ENCODE measurements at places on chromosomes 11 and 22.

GRCh38 chr11:16440136-16440535 lies 83.8 kb upstream of the SOX6 start:
- DNase-seq: no peak

DNA sequence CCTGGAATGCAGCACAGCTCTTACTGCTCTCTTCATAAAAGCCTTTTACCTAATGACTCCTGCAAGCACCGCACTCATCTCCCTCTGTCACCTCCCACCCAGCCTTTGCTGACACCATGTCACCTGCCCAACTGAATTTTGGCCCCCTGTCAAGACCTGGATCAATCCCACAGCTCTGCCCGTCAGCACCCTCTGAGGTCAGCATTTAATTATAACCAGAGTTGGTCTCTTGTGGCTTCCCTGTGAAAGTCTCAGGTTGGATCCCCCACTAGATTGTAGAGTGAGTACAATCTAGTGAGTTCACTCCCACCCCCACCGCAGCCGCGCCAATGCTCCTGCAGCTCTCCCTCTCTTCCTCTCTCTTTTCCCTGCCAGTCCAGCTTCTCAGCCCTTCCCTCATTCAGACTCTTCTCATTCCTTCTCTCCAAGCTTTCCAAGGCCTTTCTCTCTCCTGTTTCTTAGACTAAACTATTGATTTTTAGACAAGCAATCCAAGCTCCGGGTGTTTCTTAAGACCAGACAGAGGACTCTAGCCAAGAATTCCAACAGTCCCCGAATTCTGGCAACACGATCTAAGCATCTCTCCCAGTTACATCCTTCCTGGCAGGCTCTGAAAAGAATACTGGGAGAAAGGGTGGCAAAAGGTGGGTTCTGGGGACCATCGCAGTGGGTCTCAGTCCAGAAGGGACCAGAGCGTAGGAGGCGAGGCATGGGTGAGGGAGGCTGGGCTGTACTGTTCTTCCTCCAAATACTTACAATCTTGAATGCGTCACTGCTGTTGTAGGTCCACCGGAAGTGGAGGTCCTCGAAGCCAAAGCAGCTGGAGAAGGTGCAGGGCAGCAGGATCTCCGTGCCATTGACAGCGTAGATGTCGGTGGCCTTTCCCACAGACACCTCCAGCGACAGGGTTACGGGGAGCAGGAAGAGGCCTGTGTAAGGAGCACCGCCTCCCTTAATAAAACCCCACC lies 8.0 kb downstream of the SCN4B start:
- DNase-seq: no peak

DNA sequence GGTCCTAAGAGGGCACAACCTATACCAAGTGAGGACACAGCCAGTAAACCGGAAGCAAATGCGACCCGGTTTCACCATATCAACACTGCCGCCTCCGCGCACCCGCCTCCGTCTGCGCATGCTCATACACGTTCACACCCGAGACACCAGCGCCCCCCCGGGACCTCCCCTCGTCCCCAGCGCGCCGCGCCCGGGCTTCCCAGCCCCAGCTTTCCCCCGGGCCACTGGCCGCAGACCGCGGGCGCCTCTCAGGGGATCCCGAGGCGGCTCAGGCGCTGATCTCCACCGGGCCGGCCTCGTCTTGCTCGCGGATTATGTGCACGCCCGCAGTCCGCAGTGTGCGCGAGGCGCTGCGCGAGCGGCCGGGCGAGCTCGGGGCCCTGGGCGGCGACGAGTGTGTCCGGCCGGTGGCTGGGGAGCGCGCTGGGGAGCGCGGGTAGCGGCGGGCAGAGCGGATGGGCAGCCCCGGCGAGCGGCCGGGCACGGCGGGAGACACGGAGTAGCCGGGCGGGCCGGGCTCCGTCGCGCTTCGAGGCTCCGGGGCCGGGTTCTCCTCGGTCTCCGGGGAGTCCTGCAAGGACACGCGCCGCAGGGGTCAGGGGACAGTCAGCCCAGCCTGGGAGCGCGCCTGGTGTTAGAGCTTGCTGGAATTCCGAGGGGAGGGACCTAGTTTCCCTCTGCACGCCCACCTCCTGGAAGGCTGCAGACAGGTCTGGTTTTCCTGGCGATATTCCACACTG lies 2.0 kb downstream of the HEPN1 start:
- peak; percentile 62 for DNase-seq

GRCh38 chr22:19889951-19890350 lies 35.3 kb upstream of the GNB1L start:
- DNase-seq: no peak

DNA sequence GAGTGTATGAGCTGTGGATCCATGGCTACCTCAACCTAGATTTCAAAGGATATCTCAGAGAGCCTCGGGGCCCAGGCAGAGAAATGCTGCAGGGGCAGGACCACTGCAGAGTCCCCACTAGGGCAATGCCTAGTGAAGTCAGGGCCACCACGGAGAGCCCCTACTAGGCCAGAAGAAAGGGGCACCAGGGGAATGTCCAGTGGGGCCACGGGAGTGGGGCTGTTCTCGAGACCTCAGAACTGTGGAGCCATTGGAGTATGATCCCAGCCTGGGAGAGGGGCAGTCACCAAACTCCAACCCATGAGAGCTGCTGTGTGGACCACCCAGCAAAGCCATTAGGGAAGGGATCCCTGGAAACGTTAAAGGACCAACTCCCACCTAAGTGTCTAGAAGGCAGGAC lies 24.5 kb downstream of the RTL6 start:
- DNase-seq: no peak

GRCh38 chr11:116888884-116889549 lies 51.6 kb upstream of the APOA1 start:
- DNase-seq: no peak

GRCh38 chr11:69466039-69466438 lies 15.4 kb upstream of the LINC01488 start:
- DNase-seq: no peak

GRCh38 chr11:5577101-5577500 lies 3.6 kb upstream of the OR52B6 start:
- DNase-seq: no peak

GRCh38 chr11:127017482-127017881 lies 16.9 kb upstream of the KIRREL3 start:
- DNase-seq: no peak

GRCh38 chr11:96199563-96200025 lies 143.4 kb downstream of the MAML2 start:
- no peak for DNase-seq

- no peak for DNase-seq
Measured at GRCh38 chr11:122071709-122072202, 44.3 kb downstream of the BLID start.

DNA sequence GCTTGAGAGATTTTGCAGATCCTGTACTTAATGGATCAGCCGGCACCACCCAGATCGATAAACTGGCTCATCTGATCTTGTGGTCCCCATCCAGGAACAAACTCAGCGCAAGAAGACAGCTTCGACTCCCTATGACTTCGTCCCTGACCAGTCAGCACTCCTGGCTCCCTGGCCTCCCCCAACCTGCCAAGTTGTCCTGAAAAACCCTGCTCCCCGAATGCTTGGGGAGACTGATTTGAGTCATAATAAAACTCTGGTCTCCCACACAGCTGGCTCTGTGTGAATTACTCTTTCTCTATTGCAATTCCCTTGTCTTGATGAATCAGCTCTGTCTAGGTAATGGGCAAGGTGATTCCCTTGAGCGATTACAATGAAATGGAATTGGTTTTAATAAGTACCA lies 29.5 kb downstream of the OR2AG2 start:
- DNase-seq: no peak

DNA sequence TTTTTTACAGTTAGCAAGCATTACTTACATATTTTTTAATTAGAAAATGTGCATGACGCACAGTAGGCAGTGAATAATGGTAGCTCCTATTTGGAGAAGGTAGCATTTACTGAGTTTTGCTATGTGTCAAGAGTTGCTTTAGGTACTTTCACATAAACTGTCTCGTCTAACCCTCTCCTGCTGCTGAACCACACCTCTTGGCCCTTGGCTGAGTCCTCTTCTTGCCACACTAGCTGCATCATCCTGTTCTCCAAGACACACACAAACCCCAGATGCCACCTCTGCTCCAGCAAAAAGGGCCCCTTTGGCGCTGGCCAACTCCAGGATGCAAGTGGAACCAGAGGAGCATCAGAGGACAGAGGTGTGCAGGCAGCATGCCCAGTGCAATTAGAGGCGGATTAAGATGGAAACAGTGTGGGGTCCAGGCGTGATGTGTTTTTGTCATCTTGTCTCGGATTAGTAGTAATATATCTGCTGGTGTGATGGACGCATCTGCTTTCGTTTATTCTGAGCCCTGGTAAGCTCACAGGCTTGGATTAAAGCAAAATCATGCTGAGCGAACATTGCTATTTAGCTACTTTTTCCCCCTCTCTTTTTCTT lies 367.0 kb upstream of the CADM1 start:
- DNase-seq: no peak

DNA sequence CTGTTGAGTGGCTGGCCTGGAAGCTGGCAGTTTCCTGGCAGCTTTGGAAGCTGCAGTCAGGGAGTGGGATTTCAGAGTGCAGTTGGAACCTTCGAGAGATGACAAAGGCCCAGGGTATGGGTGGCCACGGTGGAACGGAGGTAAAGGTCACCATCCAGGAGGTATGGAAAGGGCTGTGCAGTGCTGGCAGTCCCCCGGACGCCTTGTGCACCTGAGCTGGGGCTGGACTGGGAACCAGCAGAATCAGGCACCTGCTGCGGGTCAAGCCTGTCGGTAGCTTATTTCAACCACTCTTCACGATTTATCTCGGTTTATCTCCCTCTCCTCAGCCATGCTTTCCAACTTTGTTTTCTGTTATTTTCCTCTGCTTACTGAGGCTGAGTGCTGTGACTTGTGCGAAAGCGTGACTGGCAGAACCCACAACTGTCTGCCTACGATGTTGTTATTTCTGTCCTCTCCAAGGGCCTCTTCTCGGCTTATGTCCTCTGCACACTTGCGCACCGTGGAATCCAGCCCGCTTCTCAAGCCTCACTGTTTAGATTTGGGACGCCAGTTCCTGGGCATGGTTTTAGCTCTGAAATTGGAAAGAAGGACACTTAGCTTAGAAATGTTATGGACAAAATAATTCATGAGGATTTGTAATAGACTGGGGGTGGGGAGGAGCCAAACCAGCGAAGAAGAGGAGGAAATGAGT lies 24.0 kb upstream of the ATXN10 start:
- DNase-seq: no peak

Data from stimulated activated CD4-positive, alpha-beta T cell treated with anti-CD3 and anti-CD28 coated beads, Interleukin-2, amount 100 ng/mL, for 48 hours (primary cell).